ENCODE measurements at places on chromosomes 7 and 10. TPM values are rescaled to one million over a fixed set of nuclear protein-coding genes. Genes with fewer than 3 reads are reported as not detected.

Gene ITIH5
- 54.1 TPM for total RNA-seq

- no peak for DNase-seq
Observed at GRCh38 chr7:36034020-36034419, 119.0 kb upstream of the EEPD1 start.

DNA sequence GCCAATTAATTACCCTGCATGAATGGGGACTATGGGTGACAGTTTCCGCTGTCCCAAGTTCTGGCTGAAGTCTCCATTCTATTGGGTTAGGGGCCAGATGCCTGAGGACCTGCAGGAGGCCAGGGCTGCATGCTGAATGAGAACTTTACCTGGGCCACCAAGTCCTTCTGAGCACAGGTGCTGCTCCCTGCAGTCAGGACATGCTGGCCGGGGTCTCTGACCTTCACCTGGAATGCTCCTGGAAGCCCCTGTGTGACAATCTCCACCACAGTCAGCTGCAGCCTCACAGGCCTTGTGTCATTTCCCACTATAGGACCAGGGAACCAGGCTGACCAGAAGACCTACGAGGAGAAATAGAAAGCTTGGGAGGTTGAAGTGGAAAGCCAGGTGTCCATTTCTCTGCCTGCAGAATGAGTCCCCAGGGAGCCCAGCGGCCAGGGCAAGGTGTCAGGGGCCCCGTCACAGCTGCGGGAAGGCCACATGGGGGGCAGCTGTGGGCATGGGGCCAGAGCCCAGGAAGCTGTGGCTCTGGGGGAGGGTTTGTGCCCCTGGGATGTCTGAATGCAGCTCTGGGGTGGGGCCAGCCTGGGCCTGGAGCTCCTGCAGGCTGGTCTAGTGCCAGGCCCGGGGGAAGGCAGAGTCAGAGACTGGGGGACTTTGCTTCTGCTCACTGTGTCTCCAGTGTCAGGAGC, 5.6 kb upstream of the GIMAP8 start:
- DNase-seq: no peak

DNA sequence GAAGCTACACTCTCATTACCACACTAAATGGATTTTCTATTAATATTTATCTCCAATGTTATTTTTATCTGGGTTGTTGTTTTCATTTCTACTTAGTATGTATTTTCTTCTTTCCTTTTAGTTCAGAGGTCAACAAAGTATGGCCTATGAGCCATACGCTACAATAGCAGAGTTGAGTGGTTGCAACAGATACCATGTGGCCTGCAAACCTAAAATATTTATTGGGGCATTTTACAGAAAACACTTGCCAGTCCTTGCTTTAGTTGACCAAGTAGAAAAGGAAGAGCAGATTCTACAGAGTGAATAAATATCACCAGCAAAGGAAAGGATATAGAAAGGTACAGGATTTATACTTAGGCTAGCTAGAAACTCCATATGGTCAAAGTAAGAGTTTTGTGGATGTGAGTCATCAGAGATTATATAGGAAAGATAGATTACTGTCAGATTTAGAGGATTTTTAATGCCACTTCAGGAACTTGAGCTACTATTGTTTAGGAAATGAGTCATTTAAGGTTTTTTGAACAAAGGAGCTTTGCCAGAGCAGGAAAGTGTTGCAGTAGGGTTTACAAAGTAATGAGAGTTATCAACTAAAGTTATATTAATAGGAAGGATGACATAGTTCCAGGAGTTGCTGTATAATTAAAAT, 323.3 kb upstream of the KAT6B start:
- no peak for DNase-seq

DNA sequence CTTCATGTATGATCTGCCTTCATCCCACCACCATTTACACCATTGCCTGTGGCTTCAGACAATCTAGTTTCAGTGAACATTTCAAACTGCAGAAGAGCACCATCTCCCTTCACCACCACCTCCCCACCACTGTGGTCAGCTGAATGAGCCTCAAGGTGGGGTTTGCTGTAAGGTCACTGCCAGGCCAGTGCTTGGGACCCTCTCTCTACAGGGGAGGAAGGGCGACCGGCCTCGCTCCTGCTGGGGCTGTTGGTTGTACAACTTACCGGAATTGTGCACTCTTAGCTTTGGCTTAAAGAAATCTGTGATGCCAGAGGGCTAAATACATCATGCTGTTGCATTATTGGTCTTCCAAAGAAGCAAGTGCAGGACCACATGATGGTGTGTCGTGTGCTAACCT, 26.6 kb downstream of the PFKP start:
- no peak for DNase-seq

Gene EXOC4
- 88.3 TPM for total RNA-seq

GRCh38 chr7:64619705-64620104, 46.2 kb upstream of the ZNF107 start:
- DNase-seq: no peak

DNA sequence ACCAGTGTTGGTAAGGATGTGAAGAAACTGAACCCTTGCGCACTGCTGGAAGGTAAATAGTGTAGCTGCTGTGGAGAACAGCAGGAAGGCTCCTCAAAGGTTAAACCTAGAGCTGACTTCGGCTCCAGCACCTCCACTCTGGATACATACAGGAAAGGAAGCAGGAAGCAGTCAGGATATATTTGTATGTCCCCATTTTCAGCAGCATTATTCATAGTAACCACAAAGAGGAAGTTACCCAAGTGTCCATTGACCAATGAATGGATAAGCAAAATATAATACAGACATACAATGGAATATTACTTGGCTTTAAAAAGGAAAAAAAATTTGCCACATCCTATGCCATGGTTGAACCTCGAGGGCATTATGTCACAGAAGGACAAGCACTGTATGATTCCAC, 15.0 kb downstream of the RET start:
- DNase-seq: no peak

DNA sequence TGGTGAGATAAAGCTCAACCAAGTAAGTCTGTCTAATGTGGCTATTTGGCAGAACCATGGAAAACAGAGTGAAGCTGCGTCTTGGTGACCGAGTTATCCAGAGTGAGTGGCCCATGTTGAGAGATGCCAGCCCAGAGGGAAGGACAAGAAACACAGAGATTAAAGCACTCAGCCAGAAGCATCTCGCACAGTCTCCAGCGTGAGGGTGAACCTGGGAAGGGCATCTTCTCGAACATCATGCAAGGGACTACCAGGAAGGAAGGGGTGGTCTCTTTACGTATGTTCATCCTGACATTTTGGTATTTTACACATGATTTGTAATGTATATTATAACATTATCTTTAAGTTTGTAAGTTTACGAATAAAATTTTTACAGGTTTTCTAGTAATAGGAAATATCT, 146.4 kb downstream of the TCERG1L start:
- DNase-seq: no peak

DNA sequence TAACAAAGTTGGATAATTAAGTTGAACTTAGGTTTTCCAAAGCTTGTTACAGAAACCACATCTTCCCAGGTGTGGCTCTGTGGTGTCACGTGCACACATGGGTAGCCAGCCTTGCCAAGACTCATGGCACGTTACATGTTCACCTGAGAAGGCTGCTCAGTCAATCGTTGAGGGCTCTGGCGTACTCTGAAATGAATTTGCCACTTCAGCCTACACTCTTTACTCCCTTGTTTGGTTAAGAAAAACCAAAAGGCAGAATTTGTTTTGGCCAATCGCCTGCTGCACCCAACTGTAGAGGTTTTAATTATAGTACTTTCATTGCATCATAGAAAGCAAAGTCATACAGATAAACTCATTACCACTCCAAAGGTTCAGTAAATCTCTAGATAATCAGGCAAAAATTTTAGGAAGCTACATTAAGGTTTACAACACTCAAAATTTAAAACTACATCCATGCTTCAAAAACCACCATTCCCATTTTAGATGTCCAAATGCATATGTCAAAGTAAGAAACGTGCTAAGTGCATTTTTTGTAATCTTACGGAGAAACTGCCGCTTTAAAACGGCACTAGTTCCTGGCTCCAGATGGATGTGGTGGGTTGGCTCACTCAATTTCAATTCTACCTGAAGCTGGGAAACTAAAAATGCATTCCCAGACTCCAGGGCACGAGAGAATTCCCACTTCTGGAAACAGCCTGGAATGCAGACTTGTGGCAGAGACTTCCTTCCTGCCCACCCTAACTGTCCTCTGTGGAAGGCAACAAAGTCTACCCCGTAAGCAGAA, 88.4 kb downstream of the DIP2C start:
- DNase-seq: no peak

DNA sequence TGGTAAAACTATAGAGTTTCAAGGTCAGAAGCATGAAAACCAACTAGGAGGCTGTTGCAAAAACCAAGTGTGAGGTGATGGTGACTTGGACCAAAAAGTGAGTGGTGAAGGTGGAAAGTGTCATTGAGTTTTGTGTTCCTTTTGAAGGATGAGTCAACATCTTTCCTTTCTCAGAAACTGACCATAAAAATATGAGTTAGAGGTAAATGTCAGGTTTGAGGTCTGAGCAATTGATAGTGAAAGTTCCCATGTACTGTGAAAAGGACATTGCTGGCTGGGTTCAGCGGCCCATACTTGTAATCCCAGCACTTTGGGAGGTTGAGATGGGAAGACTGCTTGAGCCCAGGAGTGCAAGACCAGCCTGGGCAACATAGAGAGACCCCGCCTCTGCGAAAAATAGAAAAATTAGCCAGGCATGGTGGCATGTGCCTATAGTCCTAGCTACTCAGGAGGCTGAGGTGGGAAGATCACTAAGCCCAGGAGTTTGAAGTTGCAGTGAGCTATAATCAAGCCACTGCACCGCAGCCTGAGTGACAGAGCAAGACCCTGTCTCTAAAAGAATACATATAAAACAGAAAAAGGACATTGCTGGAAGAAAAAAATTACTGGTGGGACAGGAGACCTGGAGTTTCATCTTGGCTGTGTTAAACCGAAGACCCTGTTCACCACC, 89.3 kb upstream of the ARID5B start:
- DNase-seq: no peak

DNA sequence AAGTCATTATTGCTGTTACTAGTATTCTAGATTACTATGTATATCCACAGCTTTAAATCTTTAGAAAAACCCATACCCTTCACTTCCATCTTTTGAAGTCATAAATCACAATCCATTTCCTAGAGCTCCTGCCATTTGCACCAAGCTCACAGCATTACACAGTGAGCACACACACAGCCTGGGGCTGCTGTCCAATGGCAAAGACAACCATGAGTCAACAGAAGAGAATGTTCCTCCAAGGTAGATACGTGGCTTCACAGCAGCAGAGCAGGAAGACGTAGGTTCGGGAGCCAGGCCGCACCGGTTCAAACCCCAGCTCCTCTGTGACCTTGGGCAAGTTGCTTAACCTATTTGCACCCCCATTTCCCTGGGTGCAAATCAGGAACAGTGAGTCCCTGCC, 234.6 kb downstream of the DIP2C start:
- no peak for DNase-seq

Gene GIMAP2
- total RNA-seq: 18.2 TPM

Gene AS3MT
- total RNA-seq: 5.6 TPM

DNA sequence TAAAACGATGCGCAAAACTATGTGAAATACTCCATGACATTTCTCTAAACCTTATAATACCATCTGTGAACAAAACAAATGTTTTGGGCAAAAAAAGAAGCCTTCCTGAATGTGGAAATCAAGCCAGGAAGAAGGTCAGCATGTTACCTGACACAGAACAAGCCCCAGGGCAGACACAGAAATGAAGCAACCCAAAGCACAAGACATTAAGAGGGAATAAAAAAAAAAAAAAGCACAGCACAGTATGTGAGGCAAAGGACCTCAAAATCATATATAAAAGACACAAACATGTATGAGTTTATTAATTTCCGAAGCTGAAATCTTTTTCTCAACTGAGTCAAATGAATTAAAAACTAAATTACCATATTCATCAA, 161.8 kb downstream of the SKIDA1 start:
- DNase-seq: no peak

DNA sequence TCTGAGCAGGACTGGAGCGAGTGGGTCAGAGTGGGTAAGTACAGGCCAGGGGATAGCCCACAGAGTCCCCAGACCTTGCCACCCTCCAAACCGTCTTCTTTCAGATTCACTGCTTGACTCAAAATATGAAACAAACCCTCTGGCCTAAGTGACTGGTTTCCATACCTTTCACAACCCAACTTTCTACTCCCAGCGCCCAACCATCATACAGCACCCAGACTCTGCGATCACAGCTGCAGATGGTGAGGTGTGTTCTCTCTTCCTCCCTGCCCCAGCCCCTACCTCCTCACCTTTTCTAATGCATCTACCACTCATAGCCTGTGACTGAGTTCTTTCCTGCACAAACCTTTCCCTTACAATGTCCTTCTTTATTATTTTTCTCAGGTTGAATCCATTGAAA, 92.0 kb upstream of the CELF2 start:
- DNase-seq: no peak

GRCh38 chr10:63125459-63125858, 7.7 kb upstream of the NRBF2 start:
- DNase-seq: no peak

Gene ATRNL1
- total RNA-seq: 11.4 TPM

Gene PCBD1
- total RNA-seq: 52.4 TPM

DNA sequence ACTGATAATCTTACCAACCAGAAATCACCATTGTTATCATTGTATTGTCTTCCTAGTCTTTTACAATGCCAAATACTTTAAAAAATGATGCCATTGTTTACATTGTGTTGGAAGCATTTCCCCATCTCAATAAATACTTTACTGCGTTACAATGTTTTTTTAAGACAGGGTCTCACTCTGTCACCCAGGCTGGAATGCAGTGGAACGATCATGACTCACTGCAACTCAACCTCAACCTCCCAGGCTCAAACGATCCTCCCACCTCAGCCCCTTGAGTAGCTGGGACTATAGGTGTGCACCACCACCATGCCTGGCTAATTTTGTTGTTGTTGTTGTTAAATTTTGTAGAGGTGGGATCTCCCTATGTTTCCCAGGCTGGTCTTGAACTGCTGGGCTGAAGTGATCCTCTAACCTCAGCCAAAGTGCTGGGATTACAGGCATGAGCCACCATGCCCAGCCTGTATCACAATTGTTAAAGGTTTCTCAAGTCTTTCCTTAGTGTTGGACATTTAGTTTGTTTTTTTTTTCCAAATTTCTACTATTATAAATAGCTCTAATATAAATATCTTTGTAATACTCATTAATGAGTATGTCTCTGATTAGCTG, 13.5 kb downstream of the LRMDA start:
- DNase-seq: no peak

DNA sequence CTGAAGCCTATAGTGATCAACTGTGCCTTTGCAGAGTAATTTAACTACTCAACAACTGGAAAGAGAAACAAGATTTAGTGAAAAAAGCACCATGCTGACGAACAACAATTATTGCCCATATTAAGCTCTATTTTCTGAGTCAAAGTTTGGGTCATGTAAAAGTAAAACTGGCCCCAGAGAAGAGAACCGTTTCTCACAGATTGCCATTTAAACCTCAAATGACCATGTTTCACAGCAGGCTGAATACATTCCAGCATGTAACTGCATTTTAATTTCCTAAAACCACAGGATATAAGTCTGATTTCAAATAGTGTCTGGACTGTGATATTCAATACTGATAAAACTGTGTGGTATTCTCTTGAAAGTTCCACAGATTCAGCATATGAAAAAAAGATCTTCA, 140.7 kb downstream of the ATE1 start:
- no peak for DNase-seq

Gene TMEM236
- total RNA-seq: 2.9 TPM

Measured in breast epithelium (tissue), 4 donors.